ENCODE measurements at places on chromosomes 3 and 15.

DNA sequence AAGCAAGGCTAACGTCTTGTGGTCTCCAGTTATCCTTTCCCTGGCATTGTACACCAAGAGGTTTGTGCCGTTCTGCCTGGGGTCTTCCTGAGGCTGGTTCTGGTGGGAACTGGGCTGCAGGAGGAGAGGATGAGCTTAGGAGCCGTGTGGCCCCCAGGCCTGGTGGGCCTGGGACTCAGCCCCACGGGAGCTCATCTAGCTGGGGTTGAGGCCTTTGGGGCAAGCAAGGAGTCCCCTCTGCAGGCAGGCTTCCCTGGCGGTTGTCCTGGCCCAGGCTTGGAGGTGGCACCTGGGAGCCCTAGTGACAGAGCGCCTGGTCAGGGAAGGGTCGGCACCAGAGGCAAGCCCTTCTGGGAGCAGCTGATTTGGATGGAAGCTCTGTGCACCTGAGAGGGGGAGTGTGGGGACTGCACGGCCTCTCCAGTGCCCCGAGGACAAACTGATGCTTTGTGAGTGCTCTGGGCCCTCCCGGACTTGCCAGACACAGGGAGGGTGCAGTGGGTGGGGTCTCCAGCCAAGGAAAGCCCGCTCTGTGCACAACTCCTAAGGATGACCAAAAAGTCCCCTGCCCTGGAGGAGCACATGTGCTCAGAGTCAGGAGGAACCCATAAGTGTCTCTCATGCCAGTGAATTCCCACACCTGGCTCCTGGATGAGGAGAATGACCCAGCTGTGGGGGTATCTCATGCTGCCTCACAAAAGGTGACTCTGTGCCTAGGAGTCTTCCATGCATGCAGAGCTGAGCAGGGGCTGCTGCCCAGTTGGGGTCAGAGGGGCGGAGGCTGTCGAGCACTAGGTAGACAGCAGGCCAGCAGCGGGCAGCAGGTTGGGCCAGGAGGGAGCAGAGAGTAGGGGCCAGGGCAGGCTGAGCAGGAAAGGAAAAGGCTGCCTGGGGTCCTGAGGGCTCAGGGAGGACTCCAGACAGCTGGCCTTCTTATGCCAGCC is 2.7 kb downstream of the PAK6 start:
- no peak for DNase-seq

DNA sequence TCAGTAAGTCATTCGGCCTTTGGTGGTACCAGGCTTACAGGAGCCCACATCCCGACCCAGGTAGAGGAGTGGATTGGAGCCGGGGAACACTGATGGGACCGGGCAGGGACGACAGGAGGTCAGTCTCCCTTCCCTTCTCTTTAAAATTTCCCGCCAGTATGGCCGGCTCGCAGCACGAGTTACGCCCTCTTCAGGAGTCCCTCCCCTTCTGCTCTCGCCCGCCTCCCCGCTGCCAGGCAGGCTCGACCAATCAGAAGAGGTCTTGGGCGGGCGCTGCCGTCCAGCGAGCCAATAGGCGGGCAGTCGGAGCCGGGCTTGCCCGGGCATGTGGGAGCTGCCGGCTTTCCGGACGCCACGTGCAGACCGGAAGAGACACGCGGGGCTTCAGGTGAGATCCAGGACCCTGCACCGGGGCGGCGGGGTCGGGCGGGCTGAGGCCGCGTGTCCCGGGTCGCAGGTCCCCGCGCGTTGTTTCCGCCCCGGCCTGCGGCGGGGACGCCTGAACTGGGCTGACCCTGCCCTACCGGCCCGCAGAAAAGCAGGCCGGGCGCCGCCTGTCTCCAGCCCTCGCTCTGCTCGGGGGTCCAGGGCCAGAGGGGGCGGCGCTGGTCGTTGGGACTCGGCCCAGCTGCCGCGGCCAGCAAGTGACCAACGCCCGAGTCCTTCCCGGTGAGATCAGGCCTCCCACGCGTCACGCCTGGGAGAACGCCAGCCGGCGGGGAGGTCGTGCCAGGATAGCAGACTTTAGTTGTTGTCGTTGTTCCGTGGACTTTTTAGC is at the start of gene AEN:
TSS of gene AEN (plus strand) at position 346 of the 778 bp plus-strand sequence. CDS start 4,870 bp downstream, outside the sequence.
- peak; percentile 98 for DNase-seq

- DNase-seq = peak; percentile 76
Observed at GRCh38 chr3:85360742-85361387, 402.1 kb downstream of the CADM2 start.

GRCh38 chr3:31670722-31671121 is 138.0 kb downstream of the STT3B start:
- no peak for DNase-seq

DNA sequence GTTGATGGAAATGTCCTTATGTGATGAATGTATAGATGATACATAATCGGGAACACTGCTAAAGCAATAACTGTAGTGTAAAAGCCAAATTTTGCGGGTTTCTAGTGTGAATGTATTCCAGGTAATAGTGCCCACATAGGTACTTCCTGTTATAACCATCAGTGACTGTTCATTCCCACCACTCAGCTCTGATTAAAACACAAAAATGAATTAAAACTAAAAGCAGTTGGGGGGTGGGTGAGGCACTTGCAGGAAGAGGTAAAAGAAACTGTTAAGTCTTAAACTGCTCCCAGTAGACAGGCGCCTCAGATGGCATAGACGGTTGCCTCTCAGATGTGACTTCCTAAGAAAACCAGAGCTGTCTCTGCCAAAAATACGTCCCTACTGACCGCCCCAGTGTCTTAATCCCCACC is 893 bp upstream of the MTHFS start:
- DNase-seq = no peak

GRCh38 chr15:33009603-33010002 is 184.9 kb downstream of the FMN1 start:
- DNase-seq = no peak

DNA sequence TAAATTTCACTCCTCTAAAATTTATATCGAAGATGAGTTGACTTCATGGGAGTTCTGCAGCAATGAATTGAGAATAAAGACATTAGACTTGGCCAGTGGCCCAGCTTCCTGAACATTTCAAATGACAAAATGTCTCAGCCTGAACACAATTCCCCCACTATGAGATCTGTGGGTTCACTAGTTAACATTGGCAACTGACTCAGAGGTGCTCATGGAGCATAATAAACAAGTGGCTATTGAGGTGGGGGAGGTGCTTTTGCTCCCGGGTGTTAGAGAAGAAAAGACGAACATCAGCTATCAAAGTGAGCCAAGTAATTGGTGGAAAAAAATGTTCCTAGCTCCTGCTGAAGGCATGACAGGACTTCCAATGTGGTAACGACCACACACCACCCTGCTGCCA is 6.3 kb downstream of the ATP13A4 start:
- DNase-seq = no peak

DNA sequence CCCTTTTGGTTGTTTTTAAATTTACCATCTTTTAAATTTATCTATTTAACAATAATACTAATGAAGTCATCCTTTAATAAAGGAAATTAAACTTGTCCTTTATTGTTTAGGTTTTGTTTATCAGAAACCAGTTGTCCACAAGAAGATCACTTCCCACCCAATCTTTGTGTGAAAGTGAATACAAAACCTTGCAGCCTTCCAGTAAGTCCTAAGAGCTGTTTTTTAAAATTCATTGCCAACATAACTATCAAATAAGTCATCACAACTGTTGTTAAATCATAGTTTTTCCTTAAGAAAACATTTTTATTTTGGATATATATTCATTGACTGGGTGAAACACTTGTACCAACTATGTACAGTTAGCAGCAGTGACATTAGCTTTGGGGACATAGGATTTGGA is 59.4 kb downstream of the CALML4 start:
- no peak for DNase-seq

DNA sequence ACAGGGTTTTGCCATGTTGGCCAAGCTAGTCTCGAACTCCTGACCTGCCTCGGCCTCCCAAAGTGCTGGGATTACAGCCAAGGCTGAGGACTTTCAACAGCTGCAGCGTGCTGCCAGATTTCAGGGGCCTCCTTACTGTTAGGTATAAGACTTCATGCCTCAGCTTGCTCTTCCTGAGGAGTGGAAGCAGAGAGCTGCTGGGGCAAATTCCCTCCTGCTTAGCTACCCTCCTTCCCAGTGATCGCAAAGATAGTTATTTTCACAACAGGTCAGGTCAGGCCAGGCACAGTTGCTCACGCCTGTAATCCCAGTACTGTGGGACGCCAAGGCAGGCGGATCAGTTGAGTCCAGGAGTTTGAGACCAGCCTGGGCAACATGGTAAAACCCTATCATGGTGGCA is 2.6 kb upstream of the CPNE9 start:
- DNase-seq = peak; percentile 80

DNA sequence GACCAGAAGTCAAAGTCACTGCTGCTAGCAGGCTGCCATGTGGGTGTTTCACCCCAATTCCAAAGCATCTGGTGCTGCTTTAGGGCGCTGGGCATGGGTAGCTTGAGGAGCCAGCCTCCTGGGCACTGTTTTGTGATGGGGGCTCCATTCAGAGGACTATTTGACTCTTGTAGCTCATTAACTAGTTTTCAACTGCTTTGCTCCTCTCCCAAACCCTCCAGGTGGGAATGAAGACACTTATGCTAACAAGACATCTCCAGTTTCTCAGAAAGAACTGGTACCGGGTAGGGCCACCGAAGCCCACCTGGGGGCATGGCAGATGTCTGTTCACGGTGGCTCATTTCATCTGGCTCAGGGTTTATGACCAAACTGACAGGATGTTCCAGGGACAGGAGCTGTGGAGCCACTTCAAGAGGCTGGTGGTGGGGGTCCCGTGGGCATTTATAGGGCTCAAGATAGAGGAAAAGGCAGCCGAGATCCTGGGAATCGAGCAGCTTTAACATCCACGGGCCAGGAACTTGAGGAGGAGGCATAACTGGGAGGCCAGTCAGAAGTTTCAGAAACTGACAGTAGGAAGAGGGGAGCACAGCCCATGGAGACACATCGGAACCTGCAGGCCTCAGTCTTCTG is 17.7 kb downstream of the AMOTL2 start:
- DNase-seq = no peak

GRCh38 chr3:72288955-72289691 is 504.2 kb upstream of the PROK2 start:
- DNase-seq = peak; percentile 71

GRCh38 chr3:194440756-194441155 is 41.7 kb upstream of the GP5 start:
- no peak for DNase-seq

- no peak for DNase-seq
Observed at GRCh38 chr3:39712413-39713048, 96.9 kb upstream of the MYRIP start.

GRCh38 chr3:180097626-180098025 is 60.9 kb upstream of the PEX5L start:
- DNase-seq = no peak

GRCh38 chr15:56992725-56993124 is 74.3 kb downstream of the TCF12 start:
- DNase-seq = no peak

- DNase-seq = no peak
Observed at GRCh38 chr15:47691882-47692281, 25.4 kb upstream of the SEMA6D start.

DNA sequence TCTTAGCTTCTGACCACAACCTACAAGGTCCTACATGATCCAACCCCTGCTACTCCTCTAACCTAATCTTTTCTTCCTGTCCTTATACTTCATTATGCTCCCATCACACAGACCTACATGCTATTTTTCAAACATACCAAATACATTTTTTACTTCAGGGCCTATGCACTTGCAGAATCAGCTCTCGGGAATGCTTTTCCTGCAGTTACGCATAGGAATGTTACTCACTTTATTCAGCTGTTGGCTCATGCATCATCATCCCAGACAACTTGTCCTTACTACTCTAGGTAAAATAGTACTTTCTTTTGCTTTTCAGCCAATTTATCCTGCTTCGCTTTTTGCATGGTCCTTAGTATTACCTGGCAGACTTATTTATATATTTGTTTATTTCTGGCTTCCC is 105.6 kb downstream of the OXSM start:
- peak; percentile 54 for DNase-seq

- no peak for DNase-seq
Observed at GRCh38 chr15:91562698-91563097, 290.8 kb upstream of the SLCO3A1 start.

- peak; percentile 56 for DNase-seq
Observed at GRCh38 chr3:163056874-163057497, 1560.4 kb downstream of the OTOL1 start.

DNA sequence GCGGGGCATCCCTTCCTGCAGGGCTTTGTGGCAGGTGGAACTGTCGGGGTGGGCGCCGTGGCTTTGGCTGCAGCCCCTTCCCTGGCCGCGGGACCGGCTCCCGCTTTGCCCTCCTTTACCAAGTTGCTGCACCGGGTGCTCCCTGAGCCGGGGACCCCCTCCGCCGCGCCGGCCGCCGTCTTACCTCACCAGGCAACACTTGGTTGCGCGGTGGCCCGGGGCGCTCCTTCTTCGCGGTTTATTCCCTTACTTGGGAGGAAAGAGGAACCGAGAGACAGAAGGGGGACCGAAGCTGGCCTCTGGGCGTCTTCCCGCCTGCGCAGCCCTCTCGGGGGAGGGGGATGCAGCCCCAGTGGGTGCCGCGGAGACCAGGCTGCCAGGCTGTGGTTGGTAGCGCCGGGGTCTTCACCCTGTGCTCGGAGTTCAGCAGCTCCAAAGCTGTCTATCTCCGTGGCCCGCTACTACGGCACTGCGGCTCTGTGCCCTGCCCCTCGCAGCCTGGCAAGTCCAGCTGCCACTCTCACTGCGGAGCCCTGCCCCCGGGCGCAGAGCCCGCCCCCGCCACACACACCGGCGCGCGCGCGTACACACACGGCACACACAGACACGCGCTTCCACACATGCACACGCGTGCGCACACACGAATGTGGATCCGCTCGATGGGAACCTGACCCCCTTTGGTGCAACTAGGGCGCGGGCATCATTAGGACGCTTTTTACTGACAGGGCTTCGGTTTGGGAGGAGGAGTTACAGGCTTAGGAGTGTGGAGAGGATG is at the start of gene DGKG:
TSS of gene DGKG (minus strand) at position 473 of the 775 bp plus-strand sequence. CDS start 41,775 bp downstream, outside the sequence.
- peak; percentile 37 for DNase-seq

GRCh38 chr15:43912208-43912607 is 85.4 kb downstream of the WDR76 start:
- no peak for DNase-seq

DNA sequence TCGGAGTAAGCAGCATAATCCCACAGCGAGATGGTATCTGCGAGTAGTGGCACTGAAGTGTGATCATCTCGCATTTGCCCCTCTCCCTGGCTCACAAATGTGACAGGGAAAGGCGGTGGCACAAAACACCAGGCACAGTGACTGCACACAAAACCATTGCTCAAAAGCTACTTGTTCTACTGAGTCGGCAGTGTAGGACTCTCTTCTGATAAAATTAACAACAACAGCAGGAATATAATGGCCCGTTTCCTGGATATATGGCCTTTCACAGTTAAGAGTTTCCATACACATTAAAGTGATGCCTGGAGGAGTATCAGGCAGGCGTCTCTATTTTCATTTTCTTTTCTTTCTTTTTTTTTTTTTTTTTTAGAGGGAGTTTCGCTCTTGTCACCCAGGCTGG is 69.0 kb downstream of the MYO1E start:
- DNase-seq = no peak

GRCh38 chr15:101089579-101090427 is 162.0 kb downstream of the CHSY1 start:
- DNase-seq = no peak

GRCh38 chr3:50490424-50490823 is 13.0 kb downstream of the CACNA2D2 start:
- no peak for DNase-seq

GRCh38 chr3:64728428-64728827 is 40.6 kb upstream of the ADAMTS9 start:
- DNase-seq = no peak

GRCh38 chr15:84888639-84889038 is 4.2 kb downstream of the SLC28A1 start:
- no peak for DNase-seq

GRCh38 chr15:75544359-75544758 is 34.8 kb downstream of the PTPN9 start:
- no peak for DNase-seq

- DNase-seq = no peak
Observed at GRCh38 chr15:35876762-35877161, 330.8 kb upstream of the DPH6 start.

- DNase-seq = no peak
Observed at GRCh38 chr3:19907523-19907922, 26.5 kb downstream of the EFHB start.
